Stimulated activated effector memory CD8-positive, alpha-beta T cell treated with anti-CD3 and anti-CD28 coated beads, Interleukin-12 subunit alpha, Interleukin-12 subunit beta, amount 100 ng/mL, for 72 hours (primary cell): ENCODE measurements at places on chromosomes 16 and 17.
A peak's percentile ranks its signal among the peaks of the same experiment; 100 is the strongest.

DNA sequence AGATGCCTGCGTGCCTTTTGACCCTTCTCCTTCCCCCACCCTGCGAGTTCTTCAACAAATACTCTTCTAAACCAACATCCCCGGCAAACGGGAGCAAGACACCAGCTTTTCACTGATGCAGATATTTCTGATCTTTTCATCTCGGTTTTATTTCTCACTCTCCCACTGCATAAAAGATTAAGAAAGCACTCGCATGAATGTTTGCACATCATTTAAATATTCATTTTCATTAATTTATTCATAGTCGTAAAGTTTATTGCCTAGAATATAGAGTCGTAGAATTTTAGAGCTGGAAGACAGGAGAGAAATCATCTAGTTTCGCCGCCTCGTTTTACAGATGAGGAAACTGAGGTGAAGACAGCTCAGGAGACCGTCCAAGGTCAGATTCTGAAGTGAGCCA is 488.1 kb downstream of the MAF start:
- DNase-seq, result no peak

GRCh38 chr17:50835301-50836234 is at the start of gene WFIKKN2:
TSS of gene WFIKKN2 (plus strand) at chr17:50835586. CDS start at chr17:50835938, 352 bp downstream.
- no peak for DNase-seq

DNA sequence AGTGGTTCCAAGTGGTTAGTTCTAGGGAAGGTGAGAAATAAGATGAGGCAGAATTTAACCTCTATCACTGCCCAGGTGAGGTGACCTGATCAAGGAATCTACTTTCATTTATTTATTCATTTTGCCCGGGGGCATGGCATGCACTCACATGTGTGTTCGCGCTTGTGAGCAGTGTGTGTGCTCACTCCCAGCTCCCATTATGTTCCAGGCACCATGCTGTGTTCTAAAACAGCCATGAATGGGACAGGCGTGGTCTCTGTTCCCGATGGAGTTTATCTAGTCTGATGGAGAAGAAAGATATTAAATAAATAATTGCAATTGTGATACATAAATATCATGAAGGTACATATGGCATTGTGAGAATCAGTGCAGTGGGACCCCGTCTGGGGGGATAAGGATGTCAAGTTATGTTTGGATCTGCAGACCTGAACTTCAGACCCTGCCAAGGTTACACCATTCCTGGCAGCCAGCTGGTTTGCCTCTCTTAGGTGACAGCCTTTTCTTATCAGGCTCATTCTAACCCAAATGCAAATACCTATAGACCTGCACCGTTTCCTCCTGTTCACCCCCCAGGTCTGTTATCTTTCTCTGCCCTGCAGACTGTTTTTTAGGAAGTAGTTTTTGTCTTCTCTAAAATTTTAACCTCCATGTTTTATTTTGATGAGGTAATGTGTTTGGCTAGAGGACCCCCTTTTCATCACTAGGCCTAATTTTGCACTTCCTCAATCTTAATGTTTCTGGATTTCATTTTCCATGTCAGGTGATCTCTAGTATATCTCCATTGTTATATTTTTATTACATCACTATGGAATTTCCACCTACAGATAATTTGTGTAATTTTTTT is 11.8 kb downstream of the CYB5B start:
- DNase-seq, result no peak

DNA sequence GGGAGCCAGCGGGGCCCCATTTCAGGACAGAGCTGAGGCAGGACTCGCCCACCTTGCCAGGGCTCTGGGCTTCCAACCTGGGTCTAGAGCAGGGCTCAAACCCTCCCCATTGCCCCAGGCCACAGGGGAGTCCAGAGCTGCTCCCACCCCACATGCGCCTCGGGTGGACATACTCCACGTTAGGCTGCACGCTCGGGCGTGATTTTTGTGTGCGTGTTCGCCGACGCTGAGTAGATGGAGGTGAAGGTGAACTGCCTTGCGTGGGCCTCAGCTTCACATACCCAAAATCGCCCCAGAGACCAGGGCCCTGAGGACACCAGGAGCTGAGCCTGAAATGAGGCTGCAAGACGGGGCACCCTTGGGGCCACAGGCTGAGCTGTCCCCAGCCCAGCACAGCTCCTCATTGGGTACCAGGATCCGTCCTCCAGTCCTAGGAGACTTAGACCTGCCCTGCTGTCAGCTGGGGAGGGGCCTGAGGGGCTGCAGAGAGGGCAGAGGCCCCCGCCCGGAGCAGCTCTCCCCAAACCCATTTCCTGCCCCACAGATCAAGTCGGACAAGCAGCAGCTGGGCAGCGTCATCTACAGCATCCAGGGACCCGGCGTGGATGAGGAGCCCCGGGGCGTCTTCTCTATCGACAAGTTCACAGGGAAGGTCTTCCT is 8.2 kb downstream of the CDH15 start:
- DNase-seq, result no peak

- DNase-seq, result no peak
These were observed 241.4 kb upstream of the DYNLRB2 start for GRCh38 chr16:80299416-80299815.

DNA sequence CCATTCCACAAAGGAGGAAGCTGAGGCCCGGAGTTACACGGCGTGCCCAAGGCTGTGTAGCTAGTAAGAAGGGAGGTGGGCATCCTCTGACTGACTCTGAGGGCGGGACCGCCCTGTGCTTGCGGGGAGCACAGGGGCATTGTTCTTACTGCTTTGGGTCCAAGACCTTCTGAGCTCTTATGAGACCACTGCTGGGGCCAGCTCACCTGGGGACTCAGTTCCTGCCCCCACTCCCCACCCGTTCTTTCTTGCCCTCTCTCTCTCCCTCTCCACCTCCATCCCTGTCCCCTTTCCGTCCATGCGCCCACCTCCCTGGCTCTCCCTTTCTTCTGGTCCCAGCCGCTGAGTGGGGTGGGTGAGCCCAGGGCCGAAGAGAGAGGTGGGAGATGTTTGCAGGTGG is 19.6 kb downstream of the CCR7 start:
- DNase-seq, result no peak

GRCh38 chr16:25256695-25257469 is 763 bp downstream of the ZKSCAN2 start:
- peak; percentile 52 for DNase-seq

GRCh38 chr17:17398188-17398942 is 78.4 kb upstream of the MED9 start:
- no peak for DNase-seq

DNA sequence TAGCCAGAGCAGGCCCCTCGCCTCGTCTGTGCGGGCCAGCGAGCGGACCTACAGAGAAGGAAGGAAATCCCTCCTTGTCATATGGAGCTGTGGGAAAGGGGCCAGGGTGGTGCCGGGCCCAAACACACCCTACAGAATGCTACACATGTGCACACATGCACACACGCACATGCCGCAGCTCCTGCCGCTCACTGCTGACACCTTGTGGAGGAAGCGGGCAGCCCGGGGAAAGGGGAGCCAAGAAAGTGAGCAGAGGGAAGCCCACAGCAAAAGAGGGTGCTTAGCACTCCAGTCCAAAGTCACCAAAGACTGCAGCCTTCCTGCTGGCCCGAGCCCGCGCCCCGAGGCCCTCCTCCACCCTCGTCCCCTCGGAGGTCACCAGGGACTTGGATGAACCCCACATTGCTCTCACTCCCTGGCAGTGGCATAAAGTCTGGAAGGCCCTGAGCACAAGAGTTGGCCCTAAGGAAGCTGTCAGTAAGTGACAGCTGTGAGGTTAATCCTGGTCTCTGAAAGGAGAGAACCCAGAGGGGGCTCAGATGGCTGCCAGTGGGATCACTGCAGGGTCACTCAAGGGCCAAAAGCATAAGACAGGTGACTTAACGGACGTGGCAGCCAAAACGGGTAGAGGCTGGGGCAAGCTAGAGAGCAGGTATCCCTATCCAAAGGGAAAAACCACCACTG is 68.2 kb downstream of the MYO18A start:
- DNase-seq, result peak; percentile 88

- no peak for DNase-seq
These were observed 26.3 kb upstream of the ETV4 start for GRCh38 chr17:43572368-43572980.

- no peak for DNase-seq
These were observed at the start of gene WNT9B for GRCh38 chr17:46851029-46851741. TSS of gene WNT9B (plus strand) at chr17:46851583. CDS start at chr17:46851639, 56 bp downstream.

GRCh38 chr16:84836967-84837366 is 17.2 kb downstream of the CRISPLD2 start:
- no peak for DNase-seq

DNA sequence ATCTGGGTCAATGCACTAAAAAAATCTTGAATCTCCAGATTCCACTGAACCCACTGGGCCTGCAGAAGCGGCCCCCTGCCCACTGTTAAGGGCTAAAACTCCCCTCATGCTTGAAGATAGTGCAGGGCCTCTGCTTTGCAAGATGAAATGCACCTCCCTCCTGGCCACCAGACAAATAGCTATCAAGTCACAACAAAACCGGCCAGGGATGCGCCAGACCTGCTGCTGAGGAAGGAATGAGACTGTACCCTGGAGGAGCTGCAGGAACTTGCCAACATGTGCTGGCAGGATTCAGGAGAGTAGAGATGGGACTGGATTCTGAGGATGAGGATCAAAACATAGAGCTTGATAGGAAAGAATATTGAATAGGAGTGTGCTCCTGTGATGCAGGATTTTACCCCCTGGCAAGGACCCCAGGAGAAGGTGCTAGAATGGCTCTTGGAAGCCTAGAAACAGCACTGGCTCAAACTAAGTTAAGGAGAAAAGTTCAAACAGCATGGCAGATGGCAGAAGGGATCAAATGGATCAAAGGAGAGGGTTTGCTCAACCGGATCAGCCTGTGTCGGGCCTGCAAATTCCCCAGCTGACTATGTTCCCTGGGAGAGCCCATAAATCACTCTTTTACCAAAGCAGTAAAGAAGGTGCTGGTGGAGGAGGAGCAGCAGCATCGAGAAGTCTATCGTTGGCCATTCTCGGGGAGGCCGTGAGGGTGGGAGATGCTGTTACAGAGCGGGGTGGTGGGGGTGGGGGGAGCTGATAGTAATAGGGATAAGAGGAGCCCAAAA is 27.2 kb upstream of the XYLT2 start:
- no peak for DNase-seq

DNA sequence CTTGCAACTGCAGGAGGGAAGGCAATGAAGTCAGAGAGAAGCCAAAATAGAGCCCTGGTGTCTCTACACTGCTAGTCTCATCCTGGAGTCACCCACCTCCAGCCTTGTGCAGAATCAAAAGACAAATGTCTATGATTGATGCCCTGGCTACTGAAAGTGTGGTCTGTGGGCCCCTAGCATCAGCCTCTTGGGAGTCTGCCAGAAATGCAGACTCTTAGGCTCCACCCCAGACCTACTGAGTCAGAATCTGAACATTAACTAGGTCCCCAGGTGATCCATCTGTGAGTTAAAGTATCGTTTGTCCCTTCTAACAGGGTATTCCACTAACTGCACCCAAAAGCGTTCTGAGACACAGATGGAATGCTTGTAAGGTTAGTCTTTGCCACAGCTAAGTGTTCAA is 21.2 kb downstream of the EARS2 start:
- no peak for DNase-seq

- no peak for DNase-seq
These were observed 54.8 kb downstream of the PIMREG start for GRCh38 chr17:6498901-6499540.

GRCh38 chr17:41324180-41325075 is 8.9 kb upstream of the KRTAP17-1 start:
- no peak for DNase-seq

DNA sequence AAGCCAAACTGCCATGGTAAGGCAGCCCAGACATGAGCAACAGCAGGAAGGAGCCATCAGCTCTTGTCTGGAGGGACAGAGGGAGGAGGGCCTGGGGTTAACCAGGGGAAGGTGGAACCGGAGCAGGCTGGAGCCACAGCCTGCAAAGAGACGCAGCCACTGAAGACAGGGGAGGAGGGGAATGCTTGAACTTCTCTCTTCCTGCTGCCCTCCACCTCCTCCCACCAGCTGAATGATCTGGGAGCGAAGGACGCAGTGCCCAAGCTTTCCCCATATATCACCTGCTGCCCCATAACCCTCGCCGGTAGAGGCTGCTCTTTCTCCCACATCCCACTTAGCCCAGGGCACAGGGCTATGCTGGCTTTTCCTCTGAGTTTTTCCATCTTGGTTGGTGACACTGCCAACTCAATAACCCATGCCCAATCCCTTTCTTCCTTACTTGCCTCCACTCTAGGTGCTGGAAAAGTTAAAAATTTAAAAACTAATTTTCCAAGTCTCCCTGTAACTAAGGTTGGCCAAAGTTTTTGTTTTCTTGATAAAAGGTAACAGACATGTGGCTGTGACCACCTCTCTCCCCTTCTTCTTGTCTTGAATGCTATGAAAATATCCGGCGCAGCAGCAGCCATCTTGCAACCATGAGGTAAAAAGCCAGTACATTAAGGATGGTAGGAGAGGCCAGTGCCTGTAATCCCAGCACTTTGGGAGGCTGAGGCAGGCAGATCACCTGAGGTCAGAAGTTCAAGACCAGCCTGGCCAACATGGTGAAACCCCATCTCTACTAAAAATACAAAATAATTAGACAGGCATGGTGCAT is 21.8 kb upstream of the CACNG4 start:
- DNase-seq, result no peak

GRCh38 chr16:66512272-66513110 is 37.4 kb downstream of the TK2 start:
- DNase-seq, result no peak

- no peak for DNase-seq
These were observed 12.2 kb downstream of the HIC1 start for GRCh38 chr17:2067048-2067561.

DNA sequence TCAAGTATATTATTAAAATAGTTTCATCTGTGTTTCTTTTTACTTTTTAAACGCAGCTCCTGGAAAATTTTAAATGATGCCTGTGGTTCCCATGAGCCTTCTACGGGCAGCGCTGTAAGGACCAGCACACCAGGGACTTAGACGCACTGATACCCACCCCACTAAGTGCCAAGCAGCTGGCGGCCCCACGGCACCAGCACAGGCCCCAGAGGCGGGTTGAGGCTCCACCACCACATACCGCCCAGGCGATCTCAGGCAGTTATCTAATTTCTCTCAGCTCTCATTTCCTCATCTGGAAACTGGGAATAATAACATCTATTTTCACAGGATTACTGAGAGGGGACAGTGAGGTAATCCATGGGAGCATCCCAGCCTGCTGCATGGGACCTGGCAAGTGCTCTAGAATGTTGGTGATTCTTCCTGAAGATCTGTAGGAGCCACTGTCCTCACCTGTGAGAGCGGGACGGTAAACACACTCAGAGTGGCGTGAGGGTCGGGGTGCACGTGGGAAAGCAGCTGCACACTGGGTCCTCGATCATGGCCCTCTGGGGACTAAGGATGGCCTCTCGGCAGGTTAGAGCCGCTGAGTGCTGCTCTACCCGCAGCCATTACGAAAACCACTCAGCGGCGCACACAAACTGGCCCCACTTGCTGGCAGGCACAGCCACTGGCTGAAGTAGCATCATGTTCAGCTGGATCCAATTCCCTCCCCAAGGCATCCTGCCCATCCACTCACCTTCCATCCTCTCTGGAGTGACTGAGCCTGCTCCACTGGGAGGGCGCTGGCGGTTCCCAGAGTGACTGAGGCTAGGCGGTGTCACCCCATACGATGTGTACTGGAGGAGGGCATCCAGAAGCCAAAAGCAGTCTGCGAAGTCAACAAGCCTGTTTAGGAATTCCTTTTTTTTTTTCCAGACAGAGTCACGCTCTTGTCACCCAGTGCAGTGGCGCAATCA is 17.6 kb upstream of the SLC38A8 start:
- no peak for DNase-seq
